AG04450 (cell line): ENCODE measurements at places on chromosomes 1 and 21. TPM values are rescaled to one million over a fixed set of nuclear protein-coding genes. Genes with fewer than 3 reads are reported as not detected.

The DONSON gene
- 15.2 and 20.7 TPM in 2 replicates for polyA plus RNA-seq

The C1orf94 gene
- polyA plus RNA-seq: 0.10 and 0.17 TPM in 2 replicates

The ANKRD65 gene
- 0.16 and 0.24 TPM in 2 replicates for polyA plus RNA-seq

The PAQR6 gene
- polyA plus RNA-seq: 0.20 and 0.26 TPM in 2 replicates

The RNU1-1 gene
- polyA plus RNA-seq: under 0.01 TPM in 1 of 2 replicates, not detected in the other
